ENCODE measurements at places on chromosomes 11 and 22.

DNA sequence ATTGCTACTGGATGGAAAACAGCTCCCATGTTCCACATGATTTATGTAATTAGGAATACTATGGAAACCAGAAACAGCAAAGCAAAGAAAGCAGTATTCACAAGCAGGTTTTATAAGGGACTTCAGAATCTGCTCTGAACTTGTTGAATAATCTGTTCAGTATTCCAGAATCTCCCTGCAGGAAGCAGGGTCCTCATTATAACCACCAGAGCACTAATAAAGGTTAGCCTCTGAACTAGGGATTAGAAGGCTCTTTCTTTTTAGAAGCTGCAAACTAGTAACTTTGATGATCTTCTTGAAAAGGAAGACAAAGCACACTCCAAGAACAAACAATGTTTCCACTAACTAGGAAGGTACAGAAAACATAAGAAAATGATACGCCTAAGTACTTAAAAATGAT is 125.8 kb downstream of the DCDC1 start:
- DNase-seq, result no peak

DNA sequence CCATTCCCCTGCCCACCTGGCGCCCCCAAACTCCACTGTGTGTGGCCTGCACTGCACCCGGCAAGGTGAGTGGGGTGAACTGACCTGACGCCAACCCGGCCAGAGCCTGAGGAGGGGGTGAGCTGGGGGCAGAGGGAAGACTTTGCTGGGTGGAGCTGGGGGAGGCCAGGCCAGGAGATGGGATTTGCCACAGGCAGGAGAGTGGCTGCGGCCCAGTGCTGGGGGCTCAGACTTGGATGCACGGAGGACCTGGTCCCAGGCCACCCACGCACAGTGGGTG is 17.8 kb upstream of the FLRT1 start:
- no peak for DNase-seq

- no peak for DNase-seq
These were observed 34.2 kb upstream of the PRR5 start for GRCh38 chr22:44667829-44668189.

GRCh38 chr22:39149915-39150847 is 2.3 kb downstream of the CBX7 start:
- no peak for DNase-seq

DNA sequence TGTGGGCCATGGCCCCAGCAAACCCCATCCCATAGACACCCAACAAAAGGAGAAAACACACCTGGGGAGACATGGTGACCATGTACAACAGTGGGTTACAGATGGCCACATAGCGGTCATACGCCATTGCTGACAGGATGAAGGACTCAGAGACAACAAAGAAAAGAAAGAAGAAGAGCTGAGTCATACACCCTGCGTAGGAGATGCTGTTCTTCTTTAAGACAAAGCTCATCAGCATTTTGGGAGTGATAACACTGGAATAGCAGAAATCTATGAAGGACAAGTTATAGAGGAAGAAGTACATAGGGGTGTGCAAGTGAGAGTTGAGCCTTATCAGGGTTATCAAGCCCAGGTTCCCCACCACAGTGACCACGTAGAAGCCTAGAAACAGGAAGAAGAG is 4.9 kb downstream of the OR8B8 start:
- DNase-seq, result no peak

DNA sequence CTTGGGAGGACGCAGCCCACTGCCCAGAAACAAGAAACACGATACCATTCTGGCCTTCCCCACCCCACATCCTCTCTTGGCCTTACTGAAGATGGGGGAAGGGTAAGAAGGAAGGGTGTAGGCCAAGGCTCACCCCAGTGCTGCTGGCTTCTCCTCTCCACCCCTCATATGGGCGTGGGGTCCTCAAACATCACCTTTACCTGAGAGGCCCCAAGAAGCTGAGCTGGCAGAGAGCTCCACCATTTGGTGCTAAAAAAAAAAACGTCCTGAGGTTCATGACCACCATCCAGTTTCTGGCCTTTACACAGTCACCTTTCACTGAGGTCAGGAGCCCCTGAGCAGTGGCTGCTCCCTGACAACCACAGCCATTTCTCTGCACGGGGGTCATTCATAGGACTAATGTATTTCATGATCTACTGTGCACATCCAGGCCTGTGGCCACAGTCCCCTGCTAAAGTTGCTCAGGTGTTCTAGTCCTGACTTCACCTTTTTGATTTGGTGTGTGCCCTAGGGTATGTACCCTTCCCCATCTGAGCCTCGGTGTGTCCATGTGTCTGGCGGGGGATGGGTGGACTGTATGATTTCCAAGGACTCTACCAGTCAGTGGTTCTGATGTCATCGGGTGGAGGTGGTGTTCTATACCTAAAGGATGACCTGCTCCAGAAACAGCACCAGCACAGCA is 15.1 kb downstream of the RHOG start:
- DNase-seq, result peak; percentile 35

GRCh38 chr11:22344081-22344480 is 5.9 kb downstream of the SLC17A6 start:
- no peak for DNase-seq

GRCh38 chr11:69054397-69055211 is 5.9 kb downstream of the TPCN2 start:
- no peak for DNase-seq

- no peak for DNase-seq
These were observed 2.9 kb downstream of the TEAD1 start for GRCh38 chr11:12677131-12677530.

- no peak for DNase-seq
These were observed 24.7 kb downstream of the PC start for GRCh38 chr11:66933531-66933930.

DNA sequence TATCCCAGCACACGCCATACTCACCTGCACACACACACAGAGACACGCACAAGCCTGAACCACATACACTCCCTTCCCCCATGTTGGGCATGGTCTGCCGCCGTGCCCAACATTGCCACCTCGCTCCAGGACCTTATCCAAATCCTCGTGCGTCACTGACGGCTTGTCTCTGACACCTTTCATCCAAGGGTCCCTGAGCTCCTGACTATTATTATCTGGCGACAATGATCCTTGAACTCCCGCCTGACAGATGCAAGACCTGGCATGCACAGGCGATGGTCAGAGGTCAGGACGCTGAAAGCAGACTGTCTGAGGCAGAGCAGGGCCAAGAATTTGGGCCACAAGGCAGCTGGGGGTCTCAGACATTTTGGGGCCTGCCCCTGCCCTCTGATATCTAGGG is 4.2 kb downstream of the MB start:
- no peak for DNase-seq

- DNase-seq, result no peak
These were observed 677.7 kb downstream of the BRD1 start for GRCh38 chr22:49149721-49150608.

DNA sequence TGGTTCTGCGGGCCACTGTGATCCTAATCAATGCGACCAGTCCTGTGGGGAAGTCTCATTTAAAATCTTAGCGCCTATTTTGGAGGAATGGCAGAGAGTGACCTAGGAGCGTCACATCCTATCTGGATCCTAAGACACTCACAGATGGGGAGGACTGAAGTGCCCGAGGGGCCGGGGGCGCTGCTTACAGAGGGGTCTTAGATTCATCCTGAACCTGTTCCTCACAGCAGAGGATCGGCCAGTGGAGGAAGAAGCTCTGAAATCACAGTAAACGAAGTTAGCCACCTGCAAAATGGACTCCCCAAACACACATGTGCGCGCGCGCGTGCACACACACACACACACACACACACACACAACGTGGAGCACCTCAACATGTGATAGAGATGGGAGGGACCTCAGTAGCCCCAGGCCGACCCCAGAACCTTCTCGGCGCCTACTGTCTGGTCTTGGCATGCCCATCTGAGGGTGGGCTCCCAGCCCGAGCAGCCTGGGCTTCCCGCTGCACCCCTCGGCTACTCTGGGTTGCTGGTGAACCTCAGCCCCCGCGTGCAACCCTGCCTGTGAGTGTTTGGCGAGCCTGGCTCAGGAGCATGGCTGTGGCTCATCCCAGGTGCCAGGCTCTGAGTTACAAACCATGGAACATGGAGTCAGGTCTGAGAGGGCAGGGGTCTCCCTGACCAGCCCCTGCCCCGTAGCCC is 613.3 kb downstream of the TBC1D22A start:
- DNase-seq, result no peak

GRCh38 chr11:34654483-34655334 is 33.8 kb downstream of the EHF start:
- peak; percentile 35 for DNase-seq

DNA sequence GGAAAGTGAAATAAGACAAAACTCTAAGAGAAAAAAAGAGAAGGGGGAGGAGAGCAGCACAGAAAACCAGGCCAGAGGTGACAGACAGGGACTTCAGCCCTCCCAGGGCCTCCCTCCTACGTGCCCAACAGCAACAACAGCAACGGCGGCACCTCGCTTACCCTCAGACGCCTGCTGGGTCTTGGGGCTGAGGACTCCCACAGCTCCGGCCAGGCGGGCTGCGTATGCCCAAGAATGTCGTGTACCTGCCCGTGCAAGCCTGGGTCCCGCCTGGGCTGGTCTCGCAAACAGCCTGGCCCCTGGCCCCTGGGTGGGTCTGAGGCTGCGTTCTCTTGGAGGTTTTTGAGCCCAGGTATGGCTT is 30.5 kb downstream of the ARAP1 start:
- peak; percentile 55 for DNase-seq

DNA sequence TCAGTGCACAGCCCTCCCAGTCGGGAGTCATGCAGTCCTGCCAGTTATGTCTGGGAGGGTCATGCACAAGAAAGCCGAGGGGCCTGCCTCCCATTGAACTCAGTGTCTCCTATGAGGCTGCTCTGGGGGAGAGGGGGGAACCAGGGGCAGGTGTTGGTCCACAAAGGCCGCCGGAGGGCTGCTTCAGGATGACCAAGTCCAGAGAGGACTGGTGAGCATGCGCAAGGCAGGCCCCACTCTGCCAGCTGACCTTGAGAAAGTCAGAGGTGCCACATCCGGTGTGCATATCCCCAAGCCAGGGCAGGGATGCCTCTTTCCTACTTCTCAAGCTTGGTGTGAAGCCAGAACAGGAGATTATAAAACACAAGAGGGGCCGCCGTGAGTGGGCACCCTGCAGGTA is 4.4 kb downstream of the SCN4B start:
- no peak for DNase-seq

DNA sequence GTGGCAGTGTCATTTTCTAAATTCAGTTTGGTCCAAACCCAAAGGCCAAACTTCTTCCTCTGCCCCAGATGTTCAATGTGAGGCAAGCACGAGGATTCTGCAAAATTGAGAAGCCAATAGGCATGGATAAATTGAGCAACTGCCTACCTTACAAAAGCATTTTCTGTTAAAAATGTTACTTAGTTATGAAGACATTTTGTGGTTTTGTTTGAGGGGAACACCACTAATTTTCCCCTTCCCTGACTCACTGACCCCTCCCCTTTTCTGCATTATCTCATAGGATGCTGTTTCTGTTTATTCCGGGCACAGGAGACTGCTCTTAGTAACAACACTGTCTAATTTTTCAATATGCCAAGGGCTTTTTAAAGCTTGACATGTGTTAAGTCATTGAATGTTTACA is 462.8 kb downstream of the INSC start:
- peak; percentile 25 for DNase-seq

DNA sequence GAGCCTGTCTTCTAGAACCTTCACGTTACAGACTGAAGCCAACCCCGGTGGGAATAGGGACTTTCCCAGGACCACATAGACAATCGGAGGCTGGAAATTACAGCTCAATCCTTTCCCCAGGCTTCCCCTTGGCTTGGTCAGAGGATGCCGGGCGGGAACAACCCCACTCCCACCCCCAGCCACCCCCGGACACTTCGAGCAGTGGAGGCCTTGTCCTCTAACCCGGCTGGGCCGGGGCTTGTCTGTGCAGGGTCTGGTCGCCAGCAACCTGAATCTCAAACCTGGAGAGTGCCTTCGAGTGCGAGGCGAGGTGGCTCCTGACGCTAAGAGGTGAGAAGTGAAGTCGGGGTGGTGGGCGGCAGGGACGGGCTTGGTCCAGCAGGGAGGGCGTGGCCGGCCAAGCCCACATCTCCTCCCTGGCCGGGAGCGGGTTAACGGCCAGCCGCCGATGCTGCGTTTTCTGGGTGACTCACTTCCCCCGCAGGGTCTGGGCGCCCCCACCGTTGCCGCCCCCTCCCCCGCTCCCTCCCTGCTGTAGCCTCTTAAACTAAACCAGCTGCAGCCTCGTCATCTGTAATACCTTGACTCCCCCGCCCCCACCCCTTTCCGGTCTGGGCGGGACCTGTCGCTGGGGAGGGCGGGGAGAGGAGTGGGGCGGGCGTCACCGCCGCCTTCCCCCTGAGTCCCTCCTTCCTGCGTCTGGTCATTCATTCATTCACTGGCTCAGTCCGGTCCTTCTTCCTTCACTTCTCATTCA is 1.5 kb downstream of the LGALS1 start:
- peak; percentile 94 for DNase-seq
